ENCODE measurements at places on chromosomes 6 and 20.

- no peak for DNase-seq
Observed at GRCh38 chr6:9537381-9537780, 877.5 kb downstream of the TFAP2A start.

- no peak for DNase-seq
Observed at GRCh38 chr6:6747371-6747770, 158.9 kb downstream of the LY86 start.

- no peak for DNase-seq
Observed at GRCh38 chr20:5197270-5197827, 70.5 kb downstream of the CDS2 start.

DNA sequence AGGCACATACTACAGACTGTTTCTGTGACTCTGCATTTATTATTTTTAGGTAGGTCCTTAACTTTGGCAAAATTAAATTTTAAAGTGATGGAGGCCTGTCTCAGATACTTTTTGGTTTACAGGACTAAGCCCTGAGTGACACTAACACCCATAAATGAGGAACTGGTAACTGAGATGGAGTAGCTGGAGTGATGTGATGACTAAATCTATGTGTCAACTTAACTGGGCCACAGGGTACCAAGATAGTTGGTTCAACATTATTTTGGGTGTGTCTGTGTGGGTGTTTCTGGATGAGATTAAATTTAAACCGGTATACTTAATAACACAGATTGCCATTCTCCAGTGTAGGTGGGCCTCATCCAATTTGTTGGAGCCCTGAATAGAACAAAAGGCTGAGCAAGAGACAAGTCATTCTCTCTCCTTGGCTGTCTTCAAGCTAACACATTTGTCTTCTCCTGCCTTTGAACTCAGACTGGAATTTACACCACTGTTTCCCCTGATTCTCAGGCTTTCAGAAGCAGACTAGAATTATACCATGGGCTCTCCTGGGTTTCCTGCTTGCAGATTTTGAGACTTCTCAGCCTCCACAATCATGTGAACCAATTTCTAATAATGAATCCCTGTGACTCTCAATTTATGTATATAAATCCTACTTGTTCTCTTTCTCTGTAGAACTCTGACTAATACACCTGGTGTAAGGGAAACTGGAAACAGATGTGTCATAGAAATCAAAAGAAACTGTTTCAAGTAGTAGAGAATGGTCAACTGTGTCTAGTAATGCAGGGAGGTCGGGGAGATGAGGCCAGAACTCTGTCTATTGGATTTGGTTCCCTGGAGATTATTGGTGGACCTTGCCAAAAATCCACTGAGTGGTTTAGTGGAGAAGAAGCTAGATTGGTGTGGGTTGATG is 579.2 kb downstream of the EPM2A start:
- DNase-seq = no peak

GRCh38 chr6:6688951-6689350 is 100.4 kb downstream of the LY86 start:
- DNase-seq = no peak

All from GOT3 (cell line).